ENCODE measurements at places on chromosomes 7 and 10. TPM values are rescaled to one million over a fixed set of nuclear protein-coding genes. Genes with fewer than 3 reads are reported as not detected.

Gene OPN4
- total RNA-seq = not detected

Gene NRAP
- total RNA-seq = not detected

GRCh38 chr7:120185940-120186682, 86.9 kb upstream of the KCND2 start:
- no peak for DNase-seq

DNA sequence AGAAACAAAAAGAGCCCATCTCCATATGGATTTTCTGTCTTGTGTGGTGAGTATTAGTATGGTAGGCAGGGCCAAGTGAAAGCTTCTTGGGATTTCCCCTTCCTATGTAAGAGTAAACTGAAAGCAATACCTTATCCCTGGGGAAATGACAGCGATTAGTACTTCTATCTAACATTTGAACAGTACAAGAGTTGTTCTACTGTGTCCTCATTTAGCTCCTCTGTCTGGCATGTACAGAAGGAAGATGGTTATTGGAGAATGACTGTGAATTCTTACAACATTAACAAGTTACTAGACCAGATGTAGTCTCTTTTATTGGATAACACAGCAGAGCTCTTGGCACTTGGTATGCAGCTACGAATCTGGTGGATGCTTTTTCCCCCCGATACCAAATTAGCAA, 17.9 kb upstream of the TRIL start:
- DNase-seq = no peak

DNA sequence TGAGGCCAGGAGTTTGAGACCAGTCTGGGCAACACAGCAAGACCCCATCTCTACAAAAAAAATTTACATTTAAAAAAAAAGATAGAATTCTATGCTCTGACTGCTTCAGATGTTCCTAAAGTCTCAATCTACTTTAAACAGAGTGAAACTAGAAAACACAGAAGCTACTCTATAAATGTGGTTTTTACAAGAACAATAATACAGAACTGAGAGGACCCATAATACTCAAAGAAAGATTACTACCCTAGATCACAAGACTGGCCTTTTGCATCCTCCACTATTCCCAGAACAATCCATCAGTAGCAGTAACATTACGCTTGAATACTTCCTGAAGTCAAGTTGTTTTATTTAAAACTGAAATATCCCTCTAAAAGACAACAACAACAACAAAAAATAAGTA, 119.4 kb downstream of the ZFAND4 start:
- DNase-seq = no peak

- no peak for DNase-seq
Observed at GRCh38 chr10:100291356-100291755, 4.9 kb upstream of the BLOC1S2 start.

GRCh38 chr7:2856388-2857169, 12.5 kb upstream of the GNA12 start:
- DNase-seq = no peak

DNA sequence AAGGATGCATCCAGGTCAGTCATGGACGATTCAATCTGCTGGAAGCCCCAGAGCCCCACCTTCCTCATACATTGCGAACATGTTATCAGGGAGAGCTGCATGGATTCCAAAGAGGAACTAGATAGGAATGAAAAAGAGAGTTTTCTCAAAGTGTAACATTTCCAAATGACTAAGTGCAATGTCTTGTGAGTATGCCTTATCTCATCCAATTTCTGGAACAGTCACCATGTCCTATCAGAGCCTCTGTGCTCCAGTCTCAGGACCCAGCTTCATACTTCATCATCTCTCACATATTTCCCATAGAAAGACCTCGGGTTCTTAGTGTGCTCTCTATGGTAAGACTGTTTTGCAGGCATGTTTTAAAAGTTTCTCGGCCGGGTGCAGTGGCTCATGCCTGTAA, 26.8 kb downstream of the ZC3HC1 start:
- no peak for DNase-seq

- no peak for DNase-seq
Observed at GRCh38 chr7:44066494-44067063, 1.2 kb upstream of the PGAM2 start.

DNA sequence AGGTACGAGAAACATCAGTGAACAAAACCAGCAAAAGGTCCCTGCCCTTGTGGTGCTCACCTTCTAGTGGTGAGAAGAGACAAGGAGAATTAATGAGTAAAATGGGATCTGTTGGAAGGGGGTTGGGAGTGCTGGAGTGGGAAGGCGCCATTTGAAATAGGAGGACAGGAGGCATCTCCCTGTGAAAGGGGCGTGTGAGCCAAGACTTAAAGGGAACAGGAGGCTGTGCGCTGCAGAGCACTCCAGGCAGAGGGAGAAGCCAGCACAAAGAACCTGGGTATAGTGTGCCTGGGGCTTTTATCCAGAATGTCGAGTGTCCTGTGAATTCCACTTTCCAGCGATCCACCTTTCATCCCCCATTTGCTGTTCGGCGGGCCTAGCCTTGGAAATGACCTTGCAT, 497.9 kb upstream of the GALNT17 start:
- DNase-seq = no peak

DNA sequence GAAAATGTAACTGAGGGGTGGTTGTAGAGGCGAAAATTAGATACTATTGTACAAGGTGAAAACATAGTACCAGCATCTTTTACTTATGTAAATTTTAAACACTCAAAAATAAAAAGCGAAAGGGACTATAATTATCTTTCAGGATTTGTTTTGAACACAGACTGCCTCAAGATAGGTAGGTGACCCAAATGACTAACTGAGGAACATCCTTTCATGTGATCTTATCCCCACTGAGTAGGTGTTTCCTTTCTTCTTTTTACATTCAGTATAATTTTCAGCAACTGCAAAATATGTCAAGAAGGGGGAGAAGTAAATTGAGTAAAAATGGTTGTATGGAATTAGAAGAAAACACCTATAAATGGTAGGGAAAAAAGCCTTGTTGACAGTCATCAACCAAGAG, 236.7 kb downstream of the PHF14 start:
- DNase-seq = no peak

DNA sequence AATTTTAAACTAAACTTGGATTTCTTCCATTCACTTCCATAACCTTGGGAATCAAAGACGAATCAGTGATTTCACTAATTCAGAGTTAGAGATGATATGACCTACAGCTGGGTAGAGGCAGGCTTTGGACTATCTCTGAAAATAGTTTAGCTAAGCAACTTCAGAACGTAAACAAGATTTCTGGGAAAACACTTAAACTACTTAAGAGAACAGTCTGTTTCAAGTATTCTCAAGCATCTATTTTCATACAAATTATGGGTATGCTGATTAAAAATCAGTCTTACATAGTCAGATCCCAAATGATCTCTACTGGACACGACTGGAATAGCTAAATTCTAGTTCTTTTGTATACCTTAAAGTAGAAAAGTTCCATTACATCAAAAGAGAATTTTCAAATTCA, 179.9 kb downstream of the PLCE1 start:
- no peak for DNase-seq

DNA sequence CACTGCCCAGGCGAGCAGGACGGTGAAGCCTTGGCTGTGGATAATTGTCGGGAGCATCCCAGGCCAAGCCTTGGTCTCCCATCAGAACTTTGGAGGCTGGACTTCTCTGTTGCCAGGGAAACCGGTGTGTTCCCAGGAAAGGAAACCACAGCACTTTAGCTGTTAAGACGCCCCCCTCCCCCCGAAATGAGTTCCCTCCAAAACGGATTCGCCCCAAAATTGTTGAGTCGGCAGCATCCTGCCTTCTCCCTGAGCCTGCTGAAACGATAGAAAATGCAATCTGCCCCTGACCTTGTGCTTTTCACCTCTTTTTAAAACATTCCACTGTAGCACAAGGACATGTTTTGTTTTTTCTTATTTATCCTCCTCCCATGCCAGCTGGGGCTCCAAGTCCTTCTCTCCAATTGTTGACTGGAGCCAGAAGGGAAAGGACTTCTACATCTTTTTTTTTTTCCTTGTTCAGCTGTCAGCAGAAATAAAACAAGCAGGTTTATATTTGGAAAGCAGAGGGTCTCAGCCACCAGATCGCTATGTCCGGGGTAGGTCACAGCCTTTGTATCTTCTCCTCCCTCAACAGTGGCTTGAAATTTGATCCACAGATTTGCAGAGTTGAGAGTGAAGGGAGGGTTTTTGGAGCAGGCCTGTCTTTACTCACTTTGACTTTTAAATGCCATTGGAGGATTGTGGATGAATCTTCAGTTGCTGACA, 116.5 kb downstream of the ZMIZ1 start:
- no peak for DNase-seq

- no peak for DNase-seq
Observed at GRCh38 chr10:131832056-131832685, 68.6 kb upstream of the PPP2R2D start.

GRCh38 chr7:1931256-1931950, 261.3 kb downstream of the ELFN1 start:
- no peak for DNase-seq

Measured in natural killer cell (primary cell).